Cortex of kidney (tissue), 1 donor: ENCODE measurements at places on chromosomes 5 and 9.

GRCh38 chr9:73081979-73082657, 69.5 kb upstream of the ANXA1 start:
- DNase-seq = no peak

DNA sequence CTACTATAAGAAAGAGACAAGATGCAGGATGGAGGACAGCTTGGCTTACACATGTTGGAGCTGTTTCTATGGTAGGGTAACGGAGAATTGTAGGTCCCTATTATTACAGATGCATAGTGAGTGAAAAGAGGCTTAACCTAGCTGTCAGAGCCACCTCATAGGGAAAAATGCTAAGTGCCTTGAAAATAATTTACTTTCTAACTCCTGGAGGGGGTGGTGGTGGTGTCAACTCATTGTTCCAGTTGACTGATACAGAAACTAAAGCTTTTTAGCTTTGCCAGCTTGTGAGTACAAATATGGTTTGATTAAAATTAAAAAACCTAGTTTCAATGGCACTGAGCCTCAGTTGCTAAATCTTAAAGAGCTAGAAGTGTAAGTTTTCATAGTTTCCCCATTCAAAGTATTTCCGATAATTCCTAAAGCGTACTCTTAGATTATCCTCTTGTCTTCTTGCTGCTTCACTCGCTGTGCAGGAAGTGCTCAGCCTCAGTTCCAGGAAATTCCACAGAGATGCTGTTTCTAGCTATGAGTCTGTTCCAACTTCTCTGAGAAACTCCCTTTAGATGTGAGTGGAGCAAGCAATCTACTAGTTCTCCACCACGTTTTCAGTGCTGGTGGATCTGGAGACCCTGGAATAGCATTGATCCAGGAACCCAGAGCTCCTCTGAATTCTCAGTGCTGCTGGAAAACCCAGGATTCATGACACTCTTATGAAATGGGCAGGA, 265.2 kb downstream of the DMAC1 start:
- DNase-seq = no peak

DNA sequence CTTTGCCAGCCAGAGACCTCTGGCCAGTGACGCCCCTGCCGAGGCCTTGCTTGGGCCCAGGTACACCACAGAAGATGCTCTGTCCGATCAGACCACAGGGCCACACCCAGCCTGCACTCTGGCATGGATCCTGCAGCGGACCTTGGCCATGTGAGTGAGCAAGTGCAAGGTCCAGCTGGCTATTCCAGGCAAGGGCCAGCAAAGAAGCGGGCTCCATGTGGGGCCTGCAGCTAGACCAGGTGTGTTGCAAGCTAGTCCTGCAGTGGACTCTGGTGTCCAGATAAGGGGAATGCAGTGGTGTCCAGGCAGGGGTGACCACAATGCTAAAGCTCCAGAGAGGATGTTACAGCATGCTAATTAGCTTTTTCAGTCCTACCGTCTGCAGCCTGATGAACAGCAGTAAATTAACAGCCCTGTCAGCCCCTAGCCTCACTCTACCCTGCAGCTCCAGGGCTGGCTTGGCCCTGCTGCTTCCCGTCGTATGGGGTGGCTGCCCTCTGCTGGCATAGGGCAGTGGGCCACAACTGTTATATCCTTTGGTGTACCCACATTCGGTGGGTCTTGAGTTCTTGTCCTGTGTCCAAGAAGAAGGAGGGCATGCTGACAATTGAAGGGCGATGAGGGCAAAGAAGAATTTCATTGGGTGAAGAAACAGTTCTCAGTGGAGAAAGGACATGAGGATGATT, 284.5 kb upstream of the POU5F2 start:
- no peak for DNase-seq

GRCh38 chr5:145260670-145261069, 574.5 kb downstream of the PRELID2 start:
- no peak for DNase-seq

DNA sequence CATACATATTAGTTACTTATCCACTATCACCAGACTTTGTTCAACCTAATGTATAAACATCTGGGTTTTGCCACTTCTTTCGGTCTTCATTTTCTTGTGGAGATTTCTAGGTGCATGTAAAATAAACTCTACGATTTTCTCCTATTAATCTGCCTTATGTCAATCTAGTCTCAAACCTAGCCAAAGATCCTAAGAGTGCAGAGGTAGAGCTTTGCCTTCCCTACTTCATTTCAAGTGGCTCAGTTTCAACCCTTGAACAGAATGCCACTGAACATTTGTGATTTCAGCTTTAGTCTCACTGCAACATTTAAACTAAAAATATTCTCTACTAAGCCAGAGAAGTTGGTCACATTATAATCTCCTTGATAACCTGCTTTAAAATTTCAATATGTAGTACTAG, 94.0 kb downstream of the EDIL3 start:
- no peak for DNase-seq

DNA sequence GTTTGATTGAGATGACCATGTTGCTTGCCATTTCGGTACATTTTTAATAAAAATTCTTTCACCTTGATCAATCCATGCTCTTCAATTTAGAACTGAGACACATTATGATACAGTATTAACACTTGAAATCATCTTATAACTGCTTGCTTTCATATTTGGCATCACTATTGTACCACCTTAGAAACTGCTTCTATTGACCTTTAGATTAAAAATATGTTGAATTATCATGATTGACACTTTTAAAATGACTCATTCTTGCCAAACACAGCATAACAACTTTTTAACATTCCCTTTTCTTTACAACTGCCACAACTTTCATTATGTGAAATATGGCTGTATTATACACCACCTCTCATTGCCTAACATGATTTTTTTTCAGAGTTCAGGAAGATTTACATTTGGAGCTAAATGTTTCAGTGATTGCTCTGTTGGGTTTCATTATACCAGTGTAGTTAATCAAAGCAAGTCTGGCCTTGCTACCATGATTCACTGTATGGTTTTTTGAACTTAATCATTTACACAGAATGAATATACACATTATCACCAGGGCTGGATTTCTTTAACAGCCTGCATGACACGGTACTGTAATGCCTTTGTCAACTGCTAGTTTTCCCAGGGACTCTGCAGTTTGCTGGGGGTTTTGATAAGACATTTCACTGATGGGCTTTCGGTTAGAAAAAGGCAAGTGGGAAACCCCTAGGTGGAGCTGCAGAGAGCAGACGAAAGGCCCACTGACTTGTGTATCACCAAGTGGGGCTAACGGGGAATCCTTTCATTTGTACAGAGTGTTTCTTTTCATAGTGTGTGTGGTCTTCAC, 93.6 kb upstream of the TLE4 start:
- DNase-seq = no peak

DNA sequence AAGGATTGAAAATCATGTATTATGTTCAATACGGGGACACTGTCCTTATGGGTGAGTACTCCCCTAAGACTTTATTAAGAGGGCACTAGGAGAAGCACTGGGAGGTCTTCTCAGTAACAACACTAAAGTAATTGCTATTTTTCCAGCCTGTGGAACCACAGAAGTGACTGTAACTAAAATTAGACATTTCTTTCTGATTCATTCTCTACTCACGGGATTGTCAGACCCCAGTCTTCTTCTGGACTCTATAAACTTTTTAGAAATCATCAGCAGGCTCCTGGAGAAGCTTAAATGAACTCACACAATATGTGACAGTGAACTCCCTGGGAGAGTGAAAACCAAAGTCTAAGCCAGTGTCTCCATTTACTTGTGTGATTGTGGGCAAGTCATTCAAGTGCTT, 14.5 kb downstream of the TLR4 start:
- DNase-seq = no peak

GRCh38 chr9:108386859-108387384, 468.9 kb downstream of the ACTL7B start:
- DNase-seq = no peak

DNA sequence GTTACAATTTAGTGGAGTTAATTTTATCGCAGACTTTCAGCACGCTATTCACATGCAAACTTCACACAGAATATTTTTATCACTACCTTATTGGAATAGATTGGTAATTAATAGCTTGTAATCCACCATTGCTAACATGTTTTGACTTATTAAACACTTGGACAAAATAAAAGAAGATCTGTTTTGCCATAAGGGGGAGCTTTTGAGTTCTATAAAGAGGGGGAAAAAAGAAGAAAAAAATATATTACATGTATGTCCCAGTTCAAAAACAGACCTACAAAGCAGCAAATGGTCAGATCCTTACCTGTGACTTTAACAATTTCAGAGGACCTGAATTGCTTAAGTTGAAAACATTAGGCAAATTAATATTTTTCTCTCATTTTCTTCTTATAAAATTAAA, 1.2 kb upstream of the PAPPA start:
- DNase-seq = no peak

DNA sequence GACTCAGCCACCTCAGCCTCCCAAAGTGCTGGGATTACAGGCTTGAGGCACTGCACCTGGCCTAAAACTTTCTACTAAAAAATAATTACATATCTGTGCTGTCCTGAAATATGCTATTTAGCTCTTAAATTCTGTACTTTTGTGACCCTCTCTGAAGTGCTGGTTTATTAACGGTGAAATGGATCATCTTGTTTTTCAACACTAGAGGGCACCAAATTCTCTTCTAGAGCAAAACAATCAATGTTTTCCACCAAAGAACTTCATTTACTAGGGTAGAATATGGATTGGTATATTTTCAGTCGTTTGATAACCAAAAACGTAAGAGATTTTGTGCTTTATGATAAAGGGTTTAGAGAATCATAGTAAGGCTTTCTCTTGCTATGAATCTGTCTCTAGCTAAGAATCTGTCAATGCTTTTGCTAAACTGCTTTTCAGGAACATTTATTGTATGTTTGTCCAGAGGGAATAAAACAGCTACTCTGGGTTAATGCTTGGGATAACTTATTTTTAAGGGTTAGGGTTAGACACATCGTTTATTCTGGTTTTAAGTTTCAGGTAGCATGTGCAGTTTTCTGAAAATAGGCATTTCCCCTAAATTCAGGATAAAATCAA, 63.6 kb downstream of the RNF180 start:
- no peak for DNase-seq
